AG04449 (cell line): ENCODE measurements at places on chromosomes 11 and 22.

DNA sequence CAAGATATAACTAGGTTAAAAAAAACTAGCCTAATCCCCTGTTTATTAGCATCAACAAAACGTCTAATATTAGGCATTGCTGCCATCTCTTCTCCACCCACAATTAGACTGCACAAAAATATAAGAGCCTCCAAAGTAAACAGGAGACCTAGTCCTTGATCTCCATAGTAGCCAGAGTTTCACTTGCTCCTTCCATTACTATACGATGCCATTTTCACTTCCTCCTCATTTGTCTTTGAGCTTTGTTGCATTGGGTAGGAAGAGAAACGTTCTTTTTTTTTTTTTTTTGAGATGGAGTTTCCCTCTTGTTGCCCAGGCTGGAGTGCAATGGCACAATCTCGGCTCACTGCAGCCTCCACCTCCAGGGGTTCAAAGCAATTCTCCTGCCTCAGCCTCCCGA is 42.3 kb upstream of the RDX start:
- DNase-seq = no peak

DNA sequence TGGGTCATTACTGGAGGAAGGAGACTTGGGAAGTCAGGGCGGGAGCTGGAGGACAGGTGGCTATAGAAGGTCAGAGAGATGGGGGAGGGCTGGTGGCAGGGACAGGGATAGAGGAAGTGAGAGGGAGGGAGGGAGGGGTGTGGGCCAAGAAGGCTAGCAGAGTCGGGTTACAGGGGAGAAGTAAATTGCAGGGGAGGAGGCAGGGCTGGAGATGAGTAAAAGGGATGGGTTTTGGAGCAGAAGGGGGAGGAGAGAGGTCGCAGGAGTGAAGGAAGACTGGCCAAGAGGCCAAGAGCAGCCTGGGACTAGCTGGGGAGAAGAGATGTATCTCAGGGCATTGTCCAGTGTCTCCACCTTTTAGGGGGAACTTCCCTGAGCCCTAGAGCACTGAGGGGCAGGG is 33.0 kb downstream of the LRRC10B start:
- DNase-seq = no peak

- DNase-seq = no peak
These were observed 11.3 kb downstream of the FAR1 start for GRCh38 chr11:13679768-13680167.

- DNase-seq = no peak
These were observed 44.8 kb downstream of the SLN start for GRCh38 chr11:107666911-107667613.

DNA sequence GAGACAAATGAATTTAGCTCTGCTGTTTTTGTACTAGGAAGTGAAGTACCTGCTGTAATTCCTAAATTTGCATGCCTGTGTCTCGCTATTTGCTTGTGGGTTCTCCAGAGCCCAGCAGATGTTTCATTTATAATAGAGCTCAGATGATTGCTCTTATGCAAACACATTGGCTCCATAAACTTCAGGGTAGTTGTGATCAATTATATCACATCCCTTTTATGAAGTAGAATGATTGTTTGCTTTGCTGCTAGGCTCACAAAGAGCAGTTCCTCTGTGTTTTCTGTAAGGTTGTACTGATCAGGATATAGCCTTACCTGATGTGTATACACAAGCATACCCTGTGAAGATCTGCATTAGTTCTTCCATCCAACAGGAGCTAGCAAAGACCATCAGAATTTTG is 64.1 kb downstream of the C11orf87 start:
- DNase-seq = no peak

DNA sequence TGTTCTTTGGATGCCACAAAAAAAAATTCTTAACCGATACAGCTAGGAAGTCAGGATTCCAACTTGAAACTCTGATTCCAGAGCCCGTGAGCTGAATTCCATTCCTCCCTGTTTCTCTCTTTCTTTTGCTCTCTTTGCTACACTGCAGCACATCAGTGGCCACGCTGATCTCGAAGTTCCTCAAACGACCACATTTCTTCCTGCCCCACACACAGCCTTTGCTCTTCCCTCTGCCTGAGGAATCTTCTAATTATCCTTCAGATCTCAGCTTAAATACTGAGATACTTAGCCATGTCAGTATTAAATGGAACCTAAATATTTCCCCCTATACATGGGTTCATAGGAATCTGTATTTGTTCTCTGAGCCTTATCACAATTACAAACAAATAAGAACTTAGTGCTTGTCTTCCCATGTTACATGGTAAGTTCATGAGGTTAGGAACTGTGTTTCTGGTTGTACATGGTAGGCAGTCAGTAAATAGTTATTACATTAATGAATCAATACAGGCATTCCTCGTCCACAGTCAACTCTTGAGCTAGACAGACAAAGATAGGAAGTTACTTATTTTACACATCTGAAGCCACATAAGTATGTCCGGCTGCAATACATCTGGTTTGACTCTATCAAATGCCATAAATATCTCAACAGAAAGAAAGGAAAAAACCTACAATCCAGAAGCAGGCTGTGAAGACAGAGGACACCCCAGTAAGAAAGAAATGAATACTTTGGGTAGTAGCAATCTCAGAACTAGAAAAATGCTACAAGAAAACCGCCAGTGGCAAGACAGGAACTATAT is 86.6 kb downstream of the MAML2 start:
- DNase-seq = no peak

GRCh38 chr22:40919446-40919845 is 31.7 kb upstream of the RBX1 start:
- no peak for DNase-seq

DNA sequence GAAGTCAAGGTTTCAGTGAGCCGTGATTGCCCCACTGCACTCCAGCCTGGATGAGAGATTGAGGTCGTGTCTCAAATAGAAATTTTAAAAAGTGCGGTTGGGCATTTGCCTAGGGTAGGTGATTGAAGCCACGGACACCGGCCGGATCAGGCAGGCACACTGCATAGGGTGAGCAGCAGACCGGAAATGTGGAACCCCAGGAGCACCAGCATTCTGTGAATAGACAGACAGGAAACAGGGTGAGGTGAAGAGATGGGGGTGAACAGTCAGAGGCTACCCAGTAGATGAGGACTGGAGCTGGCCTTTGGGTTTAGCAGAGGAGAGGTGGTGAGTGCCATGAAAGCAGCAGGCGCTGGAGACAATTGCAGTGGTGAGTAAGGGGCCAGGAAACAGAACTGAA is 43.5 kb downstream of the PPFIA1 start:
- DNase-seq = no peak

DNA sequence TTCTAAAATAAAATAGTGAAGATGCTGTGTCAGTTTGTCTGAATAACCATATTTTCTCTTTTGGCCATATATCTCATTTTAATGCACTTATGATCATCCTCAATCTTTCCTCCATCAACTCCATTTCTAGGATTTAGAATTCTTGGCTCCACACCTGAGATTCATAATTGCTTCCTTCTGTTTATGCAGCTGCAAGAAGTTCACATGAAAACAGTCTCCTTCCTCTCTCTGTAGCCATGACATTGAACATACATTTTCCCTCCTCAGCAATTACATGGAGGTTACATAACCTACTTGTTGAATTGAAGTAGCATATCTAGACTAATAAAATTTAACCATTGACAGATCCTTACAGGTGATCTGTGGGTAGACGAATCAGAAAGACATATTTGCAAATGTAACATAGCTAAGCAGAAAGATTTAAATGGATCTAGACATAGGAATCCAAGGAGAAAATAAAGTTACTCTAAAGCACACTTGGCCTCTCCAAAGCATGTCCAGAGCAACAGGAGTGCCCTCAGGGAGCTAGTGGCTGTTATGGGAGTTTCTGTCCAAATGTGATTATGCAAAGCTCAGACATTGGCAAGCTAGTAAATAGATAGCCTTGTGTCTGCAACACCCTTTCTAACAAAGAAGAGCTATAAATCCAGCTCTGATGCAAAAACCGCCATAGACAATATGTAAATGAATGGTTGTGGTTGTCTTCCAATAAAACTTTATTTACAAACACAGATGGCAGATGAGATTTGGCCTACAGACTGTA is 119.9 kb upstream of the MPPED2 start:
- no peak for DNase-seq

- no peak for DNase-seq
These were observed 13.6 kb downstream of the KRTAP5-5 start for GRCh38 chr11:1643146-1643690.

DNA sequence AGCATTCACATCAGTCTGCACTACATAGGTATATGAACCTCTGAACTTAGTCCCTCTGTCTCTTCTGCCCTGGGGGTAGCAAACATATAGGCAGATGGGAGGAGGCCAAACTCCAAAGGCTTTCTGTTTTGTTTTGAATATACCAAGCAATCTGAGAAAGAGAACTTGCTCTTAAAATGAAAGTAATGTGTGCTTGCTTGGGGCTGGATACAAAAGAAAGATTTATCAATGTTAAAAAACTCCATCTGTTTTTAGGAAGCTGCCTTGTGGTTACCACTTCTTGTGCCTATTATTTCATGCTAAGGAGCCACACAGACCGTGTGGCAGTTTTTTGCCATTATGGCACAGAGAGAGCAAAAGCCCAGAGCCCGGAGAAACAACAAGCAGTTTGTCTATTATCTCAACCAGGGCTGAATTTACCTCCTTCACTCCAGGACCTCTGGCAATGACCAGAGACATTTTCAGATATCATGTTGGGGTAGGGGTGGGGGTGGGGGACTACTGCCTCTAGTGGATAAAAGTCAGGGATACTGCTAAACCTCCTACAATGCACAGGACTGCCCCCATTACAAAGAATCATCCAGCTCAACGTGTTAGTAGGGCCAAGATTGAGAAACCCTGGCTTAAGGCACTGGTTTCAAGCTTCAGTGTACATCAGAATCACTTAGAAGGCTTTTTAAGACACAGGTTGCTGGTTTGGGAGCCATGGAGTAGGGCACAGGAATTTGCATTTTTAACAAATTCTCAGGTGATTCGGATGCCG is 124.2 kb downstream of the APIP start:
- no peak for DNase-seq

DNA sequence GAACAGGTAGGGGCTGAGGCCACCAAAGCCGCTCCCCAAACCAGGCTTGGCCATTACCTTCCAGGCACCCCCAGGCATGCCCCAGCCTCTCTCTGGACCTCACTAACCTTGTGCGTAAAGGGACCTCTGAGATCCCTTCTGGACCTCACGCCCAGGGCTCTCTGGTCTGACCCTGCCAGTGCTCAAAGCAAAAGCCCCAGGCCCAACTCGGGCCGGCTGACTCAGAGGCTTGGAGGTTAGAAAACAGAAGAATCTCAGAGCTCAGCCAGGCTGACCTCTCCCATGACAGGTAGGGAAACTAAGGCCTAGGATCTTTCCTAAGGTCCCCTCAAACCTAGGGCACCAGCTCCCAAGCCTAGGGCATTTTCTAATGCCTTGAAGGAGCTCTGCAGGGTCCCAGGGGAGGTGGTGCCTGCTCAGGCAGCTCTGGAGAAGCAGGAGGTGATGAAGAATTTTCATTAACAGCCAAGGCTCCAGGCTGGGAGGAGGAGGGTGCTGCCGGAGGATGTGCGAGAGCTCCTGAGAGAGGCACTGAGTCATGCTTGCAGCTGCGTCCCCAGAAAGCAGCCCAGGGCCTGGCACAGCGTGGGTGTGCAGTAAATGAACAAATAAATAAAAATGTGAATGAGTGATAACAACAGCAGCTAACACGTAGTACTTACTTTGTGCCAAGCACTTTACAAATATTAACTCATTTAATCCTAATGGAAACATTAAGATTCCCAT is 25.6 kb downstream of the ARRB1 start:
- peak; percentile 60 for DNase-seq

GRCh38 chr11:7638710-7639642 is 34.3 kb downstream of the CYB5R2 start:
- no peak for DNase-seq

GRCh38 chr11:73229321-73229895 is 11.3 kb downstream of the P2RY2 start:
- DNase-seq = no peak

- DNase-seq = peak; percentile 74
These were observed 29.3 kb downstream of the RTN3 start for GRCh38 chr11:63710476-63711217.

- DNase-seq = no peak
These were observed 37.0 kb upstream of the SC5D start for GRCh38 chr11:121255473-121256125.

DNA sequence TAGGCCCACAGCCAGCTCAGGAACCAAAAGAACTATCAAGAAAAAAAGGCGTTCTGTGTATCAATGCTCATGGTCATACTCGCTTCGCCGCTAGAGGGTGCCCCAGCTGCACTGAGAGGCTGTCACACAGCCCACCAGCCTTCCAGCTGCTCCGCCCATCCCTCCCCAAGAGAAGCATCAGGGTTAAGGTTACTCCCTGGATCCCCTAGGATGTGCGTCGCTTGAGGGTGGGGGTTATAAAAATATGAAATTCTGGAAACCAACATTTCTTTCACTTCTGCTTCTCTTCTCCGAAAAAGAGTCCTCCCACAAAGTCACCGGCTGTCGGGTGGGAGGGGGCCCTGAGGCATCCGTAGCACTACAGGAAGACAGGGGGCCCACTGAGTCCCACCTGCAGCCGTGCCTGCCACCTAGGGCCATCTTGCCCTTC is 1.7 kb downstream of the CBX6 start:
- no peak for DNase-seq

DNA sequence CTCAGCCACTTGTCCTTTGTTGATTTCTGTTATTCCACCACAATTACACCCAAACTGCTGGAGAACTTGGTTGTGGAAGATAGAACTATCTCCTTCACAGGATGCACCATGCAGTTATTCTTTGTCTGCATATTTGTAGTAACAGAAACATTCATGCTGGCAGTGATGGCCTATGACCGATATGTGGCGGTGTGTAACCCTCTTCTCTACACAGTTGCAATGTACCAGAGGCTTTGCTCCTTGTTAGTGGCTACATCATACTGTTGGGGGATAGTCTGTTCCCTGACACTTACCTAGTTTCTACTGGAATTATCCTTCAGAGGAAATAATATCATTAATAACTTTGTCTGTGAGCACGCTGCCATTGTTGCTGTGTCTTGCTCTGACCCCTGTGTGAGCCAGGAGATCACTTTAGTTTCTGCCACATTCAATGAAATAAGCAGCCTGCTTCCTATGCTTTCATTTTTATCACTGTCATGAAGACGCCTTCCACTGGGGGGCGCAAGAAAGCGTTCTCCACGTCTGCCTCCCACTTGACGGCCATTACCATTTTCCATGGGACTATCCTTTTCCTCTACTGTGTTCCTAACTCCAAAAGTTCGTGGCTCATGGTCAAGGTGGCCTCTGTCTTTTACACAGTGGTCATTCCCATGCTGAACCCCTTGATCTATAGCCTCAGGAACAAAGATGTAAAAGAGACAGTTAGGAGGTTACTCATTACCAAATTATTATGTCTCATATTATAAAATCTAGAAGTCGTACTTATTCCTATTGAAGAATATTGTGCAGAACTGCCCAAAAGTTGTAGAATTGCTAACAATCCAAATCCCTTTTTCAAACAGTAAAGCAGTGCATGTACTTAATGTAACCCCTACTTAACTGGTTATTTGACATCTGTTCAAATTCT is 53.2 kb downstream of the OR4C6 start:
- DNase-seq = no peak

GRCh38 chr11:104918113-104918824 is 20.0 kb upstream of the CASP12 start:
- peak; percentile 58 for DNase-seq
